RWPE2 (cell line): ENCODE measurements at places on chromosomes 5 and 9.

- H3K27me3 ChIP-seq = no peaks in the 10 kb centered on the region
- no peak for DNase-seq
- H3K27ac ChIP-seq = peak overlapping the region; percentile 29
- H3K4me3 ChIP-seq = no peak overlapping the region
- H3K4me1 ChIP-seq = peaks cover 22% of the 10 kb centered on the region
These were observed 231.3 kb downstream of the ATPSCKMT start for GRCh38 chr5:10018201-10019069.

DNA sequence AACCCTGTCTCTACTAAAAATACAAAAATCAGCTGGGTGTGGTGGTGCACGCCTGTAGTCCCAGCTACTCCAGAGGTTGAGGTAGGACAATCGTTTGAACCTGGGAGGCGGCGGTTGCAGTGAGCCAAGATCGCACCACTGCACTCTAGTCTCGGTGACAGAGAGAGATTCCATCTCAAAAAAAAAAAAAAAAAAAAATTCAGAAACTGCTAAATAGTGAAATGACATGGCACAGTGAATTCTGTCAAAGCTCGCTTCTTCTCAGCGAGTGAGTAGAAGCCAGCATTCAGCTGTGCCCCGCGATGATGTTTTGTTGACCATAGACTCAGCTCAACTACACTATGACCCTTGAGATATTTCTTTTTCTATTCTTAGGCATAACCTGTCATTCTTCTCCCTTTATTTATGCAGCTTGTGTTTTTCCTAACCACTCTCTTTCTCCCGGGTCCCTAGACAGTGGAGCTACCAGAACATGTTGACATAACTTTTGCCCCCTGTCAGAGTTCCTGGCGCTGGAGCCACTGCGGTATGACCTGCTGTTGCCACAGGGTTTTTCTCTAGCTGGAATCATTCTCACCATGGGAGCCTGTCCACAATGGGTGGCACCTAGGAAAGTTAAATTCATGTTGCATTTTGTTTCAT is 13.5 kb upstream of the IQGAP2 start:
- no peak for DNase-seq
- no peaks in the 10 kb centered on the region for H3K4me1 ChIP-seq
- H3K4me3 ChIP-seq = no peak overlapping the region
- no peaks in the 10 kb centered on the region for H3K36me3 ChIP-seq
- H3K27ac ChIP-seq = no peak overlapping the region

DNA sequence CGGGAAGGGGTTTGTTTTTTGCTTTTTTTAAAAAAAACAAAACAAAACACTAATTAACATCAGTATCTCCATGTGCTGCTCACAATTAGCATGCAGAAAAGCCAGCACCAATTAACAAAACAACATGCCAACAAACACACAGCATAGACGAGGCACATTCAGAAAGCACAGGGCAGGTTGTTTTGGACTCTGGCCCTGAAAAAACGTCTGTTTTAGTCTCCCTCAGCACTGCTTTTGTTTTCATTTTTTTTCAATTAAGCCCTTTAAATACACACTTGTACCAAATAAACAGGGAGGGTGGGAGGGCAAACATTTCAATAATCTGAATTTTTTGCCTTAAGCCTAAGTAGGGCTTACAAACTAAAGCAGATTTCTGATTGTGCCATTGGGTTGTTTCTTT is 309.6 kb downstream of the DTWD2 start:
- no peak for DNase-seq
- H3K4me1 ChIP-seq = no peaks in the 10 kb centered on the region
- no peak overlapping the region for H3K4me3 ChIP-seq
- H3K36me3 ChIP-seq = no peaks in the 10 kb centered on the region
- H3K27ac ChIP-seq = no peak overlapping the region

GRCh38 chr5:44266882-44267576 is 122.2 kb downstream of the FGF10 start:
- no peak overlapping the region for H3K27ac ChIP-seq
- DNase-seq = no peak

DNA sequence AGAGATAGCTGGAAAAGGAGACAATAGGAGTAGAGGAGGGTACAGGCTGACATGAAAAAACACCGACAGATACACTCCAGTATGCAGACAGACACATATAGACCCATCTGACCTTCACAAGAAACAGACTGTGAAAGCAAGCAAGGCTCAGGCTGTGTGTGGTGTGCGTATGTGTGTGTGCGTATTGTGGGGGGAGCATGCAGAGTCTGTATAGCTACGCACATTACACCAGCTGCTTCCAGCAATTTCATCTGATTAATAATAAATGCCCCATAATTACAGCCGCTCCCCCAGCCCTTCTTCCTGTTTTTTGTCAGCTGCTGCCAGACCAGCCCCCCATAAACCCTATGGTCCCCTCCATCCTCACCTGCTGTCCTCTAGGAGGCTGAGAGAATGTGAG is 6.7 kb downstream of the CNTFR start:
- peaks cover 53% of the 10 kb centered on the region for H3K27me3 ChIP-seq
- no peak overlapping the region for H3K4me3 ChIP-seq
- DNase-seq = no peak
- H3K4me1 ChIP-seq = no peaks in the 10 kb centered on the region
- H3K36me3 ChIP-seq = no peaks in the 10 kb centered on the region

DNA sequence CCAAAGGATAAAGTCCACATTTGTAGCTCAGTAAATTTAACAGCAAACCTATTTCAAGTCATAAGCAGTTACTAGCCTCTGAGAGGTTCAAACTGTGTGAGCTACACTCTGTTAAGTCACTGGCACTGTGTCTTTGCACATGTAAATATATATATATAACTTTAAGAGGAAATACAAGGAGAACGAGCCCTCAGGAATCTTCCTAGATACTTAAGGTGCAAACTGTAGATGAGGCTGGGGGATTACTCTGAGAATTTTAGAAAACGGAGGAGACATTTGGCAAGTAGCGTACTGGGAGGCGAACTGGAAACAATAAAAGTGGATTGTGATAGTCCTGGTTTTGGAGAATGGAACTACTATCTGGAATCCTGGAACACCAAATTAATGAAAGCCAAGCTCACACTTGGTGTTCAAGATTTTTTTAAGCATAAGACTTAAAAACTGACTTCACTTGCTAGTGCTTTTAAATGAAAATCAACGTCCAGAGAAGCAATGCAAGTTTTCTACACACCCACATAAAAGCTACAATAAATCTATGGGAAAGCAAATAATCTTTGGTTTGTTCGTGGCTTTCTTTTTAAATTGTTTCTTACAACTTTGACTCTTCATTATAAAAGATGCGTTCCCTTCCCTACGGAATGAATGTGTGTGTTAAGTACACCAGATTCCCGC is 1057.0 kb upstream of the DMAC1 start:
- H3K4me3 ChIP-seq = no peak overlapping the region
- no peaks in the 10 kb centered on the region for H3K4me1 ChIP-seq
- no peak for DNase-seq
- no peak overlapping the region for H3K27ac ChIP-seq
- H3K27me3 ChIP-seq = peaks cover 75% of the 10 kb centered on the region

- H3K27ac ChIP-seq = no peak overlapping the region
- H3K4me1 ChIP-seq = no peaks in the 10 kb centered on the region
- H3K4me3 ChIP-seq = no peak overlapping the region
- no peaks in the 10 kb centered on the region for H3K36me3 ChIP-seq
- no peaks in the 10 kb centered on the region for H3K27me3 ChIP-seq
These were observed 16.1 kb downstream of the EQTN start for GRCh38 chr9:27280860-27281259.

DNA sequence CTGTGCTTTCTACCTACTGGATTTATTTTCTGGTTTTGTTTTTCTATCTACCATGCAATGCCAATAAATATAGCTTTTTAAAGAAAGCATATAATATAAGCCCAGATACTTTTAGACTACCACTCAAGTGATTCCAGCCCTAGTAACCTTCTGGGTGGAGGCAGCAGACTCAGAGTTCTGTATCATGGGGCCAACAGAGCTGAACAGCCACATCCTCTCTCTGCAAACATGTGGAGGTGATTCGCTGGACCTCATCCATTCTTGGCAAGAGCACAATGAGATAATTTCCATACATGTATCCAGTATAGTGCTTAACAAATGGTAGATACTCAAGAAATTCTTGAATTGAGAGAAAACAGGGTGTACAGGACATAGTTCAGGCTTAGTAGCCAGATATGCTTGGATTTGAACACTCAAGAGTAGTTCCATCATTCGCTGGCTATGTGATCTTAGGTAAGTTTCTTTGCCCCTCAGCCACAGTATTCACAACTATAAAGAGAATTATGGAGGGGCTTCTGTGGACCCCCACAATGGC is 124.5 kb downstream of the ASTN2 start:
- no peaks in the 10 kb centered on the region for H3K27me3 ChIP-seq
- H3K36me3 ChIP-seq = no peaks in the 10 kb centered on the region
- no peak overlapping the region for H3K4me3 ChIP-seq
- DNase-seq = no peak

DNA sequence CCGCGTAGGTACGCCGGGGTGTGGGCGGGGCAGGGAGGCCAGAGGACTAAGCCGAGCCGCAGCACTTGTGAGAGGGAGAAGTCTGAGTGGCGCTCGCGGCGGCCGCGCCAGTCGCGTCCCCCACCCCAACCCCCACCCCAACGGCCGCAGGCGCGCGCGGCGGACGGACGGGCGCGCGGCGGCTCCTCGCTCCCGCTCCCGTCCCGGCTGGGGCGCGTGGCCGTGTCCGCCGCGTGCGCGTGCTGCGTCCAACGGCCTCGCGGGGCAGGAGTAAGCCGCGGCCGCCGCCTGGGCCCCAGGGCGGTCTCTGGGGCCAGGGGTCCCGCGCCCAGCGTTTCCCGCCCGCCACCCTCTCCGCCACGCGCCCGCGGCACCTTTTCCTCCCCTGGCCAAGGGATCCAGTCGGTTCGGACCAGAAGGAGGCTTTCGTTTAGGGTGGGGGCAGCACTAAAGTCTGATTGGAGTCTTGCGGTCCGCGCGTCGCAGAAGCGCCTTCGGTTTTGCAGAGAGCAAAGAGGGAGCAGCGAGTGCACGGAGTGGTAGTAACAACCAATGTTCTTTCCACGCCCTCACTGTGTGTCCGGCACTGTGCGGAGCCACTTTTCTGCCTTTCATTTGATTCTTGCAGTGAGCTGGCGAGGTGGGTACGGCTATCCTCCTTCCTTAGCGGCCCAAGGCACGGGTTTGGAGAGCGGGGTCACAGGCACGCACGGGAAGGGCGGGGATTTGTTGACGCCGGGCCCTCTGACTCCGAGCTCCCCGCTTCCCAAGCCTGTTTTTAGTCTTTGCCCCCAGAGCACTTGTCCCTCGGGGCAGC is 483 bp downstream of the G3BP1 start:
- peak overlapping the region; percentile 88 for H3K27ac ChIP-seq
- DNase-seq = no peak
- peak overlapping the region; percentile 82 for H3K4me3 ChIP-seq
- H3K27me3 ChIP-seq = no peaks in the 10 kb centered on the region

DNA sequence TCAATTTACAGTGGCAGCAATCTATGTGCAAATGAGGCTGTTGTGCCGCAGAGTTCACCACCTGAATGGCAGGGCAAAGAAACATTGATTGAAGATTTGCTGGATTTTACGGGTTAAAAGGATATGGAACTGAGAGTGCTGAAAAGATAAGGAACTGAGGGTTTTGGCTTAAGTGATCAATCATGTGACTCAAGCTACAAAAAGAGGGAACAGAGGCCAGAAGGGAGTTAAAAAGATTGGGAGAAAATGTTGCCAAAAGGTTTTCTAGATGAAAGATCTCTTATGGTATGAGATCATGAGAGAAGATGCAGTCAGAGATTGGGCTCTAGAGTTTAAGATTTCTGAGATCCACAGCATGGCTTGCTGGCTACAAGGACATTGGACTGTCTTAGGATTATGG is 7.9 kb upstream of the RIMOC1 start:
- no peaks in the 10 kb centered on the region for H3K27me3 ChIP-seq
- no peaks in the 10 kb centered on the region for H3K36me3 ChIP-seq
- H3K27ac ChIP-seq = no peak overlapping the region
- H3K4me1 ChIP-seq = no peaks in the 10 kb centered on the region
- no peak overlapping the region for H3K4me3 ChIP-seq

DNA sequence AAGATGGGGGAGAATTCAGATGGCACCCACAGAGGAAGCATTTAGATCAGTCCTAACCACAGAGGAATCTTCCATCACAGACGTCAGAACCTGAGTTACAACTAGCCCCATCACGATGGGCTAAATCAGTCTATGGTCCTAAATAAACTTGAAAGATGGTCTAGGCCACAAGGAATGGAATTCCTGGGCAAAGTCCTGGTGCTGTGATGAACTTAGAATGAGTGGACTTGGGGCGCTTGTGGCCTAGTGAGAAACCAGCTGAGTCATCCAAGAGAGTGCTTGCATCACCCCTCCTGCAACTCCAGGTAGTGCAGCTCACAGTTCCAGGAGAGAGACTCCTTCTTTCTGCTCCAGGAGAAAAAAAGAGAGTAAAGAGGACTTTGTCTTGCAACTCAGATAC is 722.9 kb upstream of the RGMB start:
- H3K27me3 ChIP-seq = no peaks in the 10 kb centered on the region
- no peaks in the 10 kb centered on the region for H3K4me1 ChIP-seq
- H3K4me3 ChIP-seq = no peak overlapping the region
- H3K27ac ChIP-seq = no peak overlapping the region
- H3K36me3 ChIP-seq = no peaks in the 10 kb centered on the region

DNA sequence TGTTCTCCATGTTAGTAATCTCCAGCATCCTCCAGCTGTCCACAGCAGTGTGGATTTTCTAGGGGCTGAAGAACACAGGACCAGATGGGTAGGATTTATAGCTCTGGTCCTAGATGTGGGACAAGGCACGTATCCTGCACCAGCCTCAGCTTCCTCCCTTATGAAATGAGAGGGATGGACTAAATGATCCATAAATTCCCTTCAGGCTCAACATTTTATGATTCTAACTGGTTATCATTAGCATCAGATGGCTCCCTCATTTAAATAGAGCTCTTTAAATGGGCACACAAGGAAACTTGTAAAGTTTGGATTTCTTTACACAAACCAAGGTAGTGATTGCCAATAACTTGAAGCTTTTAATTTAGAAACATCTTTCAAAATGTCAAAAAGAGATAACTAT is 97.7 kb downstream of the ESM1 start:
- no peaks in the 10 kb centered on the region for H3K36me3 ChIP-seq
- DNase-seq = no peak
- H3K27ac ChIP-seq = no peak overlapping the region
- no peak overlapping the region for H3K4me3 ChIP-seq
- H3K4me1 ChIP-seq = peaks cover 7% of the 10 kb centered on the region

DNA sequence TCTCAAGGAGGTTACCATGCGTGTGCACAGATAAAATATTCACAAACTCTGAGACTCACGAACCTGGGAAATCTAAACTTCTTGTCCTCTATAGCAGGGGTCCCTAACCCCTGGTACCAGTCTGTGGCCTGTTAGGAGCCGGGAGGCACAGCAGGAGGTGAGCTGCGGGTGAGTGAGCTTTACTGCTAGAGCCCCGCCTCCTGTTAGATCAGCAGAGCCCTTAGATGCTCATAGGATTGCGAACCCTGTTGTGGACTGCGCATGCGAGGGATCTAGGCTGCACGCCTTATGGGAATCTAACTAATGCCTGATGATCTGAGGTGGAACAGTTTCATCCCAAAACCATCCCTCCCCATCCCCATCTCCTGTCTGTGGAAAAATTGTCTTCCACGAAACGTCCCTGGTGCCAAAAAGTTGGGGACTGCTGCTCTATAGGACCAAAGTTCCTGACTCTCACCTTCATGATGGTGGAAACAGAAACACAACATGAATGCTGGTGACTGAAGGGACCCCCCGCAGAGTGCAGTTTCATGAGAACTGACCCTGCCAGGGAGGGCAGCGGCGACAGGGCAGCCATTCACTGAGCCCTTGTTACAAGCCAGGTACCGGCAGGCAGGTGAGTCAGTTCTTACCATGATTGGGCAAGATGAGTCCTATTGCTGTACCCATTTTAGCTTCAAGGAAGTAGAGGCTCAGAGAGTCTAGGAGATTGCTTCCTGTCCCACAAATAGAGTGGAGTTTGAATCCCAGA is 181.9 kb downstream of the RGS3 start:
- DNase-seq = no peak
- no peak overlapping the region for H3K4me3 ChIP-seq
- no peak overlapping the region for H3K27ac ChIP-seq
- H3K27me3 ChIP-seq = no peaks in the 10 kb centered on the region
- H3K4me1 ChIP-seq = peaks cover 4% of the 10 kb centered on the region
